ENCODE measurements at places on chromosomes 3 and 15.

- no peak for DNase-seq
These were observed 63.1 kb downstream of the CGNL1 start for GRCh38 chr15:57439128-57440027.

DNA sequence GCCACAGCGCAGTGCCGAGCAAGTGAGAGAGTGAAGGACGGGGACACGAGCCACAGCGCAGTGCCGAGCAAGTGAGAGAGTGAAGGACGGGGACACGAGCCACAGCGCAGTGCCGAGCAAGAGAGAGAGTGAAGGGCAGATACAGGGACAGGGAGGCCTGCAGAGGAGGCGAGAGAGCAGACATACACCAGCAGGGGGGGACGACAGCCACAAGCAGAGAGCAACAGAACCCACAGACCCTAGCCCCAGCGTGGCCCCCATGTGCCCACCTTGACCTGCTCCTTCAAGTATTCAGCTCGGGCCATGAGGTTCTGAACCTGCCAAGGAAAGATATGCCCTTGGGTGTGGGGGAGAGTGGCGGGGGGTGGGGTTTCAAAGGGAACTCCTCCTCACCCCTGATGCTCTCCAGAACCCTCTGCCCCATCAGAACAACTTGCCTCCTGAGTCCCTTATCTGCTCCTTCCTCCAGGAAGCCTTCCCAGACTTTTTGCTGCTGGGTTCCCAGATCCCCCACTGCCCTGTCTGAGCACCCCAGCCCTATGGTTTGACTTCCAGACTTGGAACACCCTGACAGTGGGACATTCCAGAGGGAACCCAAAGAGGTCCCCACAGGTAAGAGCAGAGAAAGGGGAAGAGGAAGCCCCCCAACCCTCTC is 5.3 kb downstream of the ULK3 start:
- no peak for DNase-seq

DNA sequence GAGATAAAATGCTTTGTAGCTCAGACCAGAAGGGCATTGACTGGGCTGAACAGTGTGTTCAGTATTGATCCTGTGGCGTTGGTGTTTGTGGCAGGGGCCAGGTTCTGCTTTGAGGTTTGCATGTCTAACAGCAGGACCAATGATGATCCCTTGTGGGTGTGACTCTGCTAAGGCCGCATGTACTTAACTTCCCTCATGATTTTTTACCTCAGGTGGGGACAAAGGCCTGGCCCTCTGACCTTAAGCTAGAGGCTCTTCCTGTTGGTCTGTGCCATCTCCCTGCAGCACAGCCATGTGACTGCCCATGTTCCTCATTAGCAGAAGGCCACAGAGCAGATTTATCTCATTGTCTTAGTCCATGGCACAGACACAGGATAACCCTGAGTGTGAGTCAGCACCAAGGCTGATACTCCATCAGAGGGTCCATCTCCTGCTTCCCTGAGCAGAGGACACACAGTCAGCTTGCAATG is 34.3 kb upstream of the BSN start:
- DNase-seq, result no peak

DNA sequence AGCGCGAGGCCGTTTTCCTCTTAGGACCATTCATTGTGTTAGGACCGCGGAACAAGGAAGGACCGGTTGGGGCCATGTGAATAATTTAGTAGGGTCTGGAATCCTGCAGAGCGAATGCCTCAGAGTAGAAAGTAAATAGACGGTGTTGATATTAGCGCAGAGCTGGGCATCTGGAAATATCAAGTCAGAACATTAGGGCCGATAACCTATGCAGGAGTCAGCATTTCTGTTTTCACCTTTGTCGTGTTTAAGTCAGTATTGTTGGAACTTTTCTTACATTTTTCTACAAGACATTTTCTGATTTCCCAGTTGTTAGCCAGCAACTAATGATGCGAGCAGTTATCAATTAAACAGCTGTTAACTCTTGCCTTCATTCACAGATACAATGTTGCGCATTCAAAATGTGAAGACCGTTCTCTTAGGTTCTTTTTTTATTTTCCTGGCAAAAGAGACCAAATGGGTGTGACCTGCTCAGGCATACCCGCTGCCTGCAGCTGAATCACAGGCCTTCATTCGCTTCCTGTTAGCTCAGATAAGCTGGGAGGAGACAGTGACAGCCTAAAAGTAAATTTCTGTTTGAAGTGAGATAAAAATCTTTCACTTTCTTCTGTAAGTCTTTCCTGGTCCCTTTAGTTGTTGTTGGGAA is 966 bp upstream of the PKM start:
- DNase-seq, result peak; percentile 93

- DNase-seq, result no peak
These were observed 130.3 kb downstream of the NUP210 start for GRCh38 chr3:13289771-13290285.

- DNase-seq, result peak; percentile 95
These were observed 263.6 kb upstream of the HES1 start for GRCh38 chr3:193872265-193872753.

DNA sequence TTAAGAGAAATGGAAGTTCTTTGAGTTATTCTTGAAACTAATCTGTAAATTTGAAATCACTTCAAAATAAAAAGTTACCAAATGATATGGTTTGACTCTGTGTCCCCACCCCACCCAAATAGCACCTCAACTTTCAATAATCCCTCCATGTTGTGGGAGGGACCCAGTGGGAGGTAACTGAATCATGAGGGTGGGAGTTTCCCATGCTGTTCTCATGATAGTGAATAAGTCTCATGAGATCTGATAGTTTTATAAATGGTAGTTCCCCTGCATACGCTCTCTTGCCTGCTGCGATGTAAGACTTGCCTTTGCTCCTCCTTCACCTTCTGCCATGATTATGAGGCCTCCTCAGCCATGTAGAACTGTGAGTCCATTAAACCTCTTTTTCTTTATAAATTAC is 690.7 kb upstream of the ZNF385D start:
- DNase-seq, result no peak

- DNase-seq, result no peak
These were observed 8.9 kb upstream of the DUSP7 start for GRCh38 chr3:52065264-52065756.

- DNase-seq, result no peak
These were observed 234.9 kb downstream of the CACNA2D3 start for GRCh38 chr3:54357301-54357700.

GRCh38 chr3:158644345-158644908 is at the start of gene GFM1:
Gene GFM1 (plus strand): TSS chr3:158644527. CDS start chr3:158644635, 108 bp downstream.
- peak; percentile 97 for DNase-seq

GRCh38 chr3:125003369-125003853 is 52.4 kb downstream of the HEG1 start:
- DNase-seq, result peak; percentile 80

GRCh38 chr15:77461486-77461885 is 40.8 kb downstream of the HMG20A start:
- no peak for DNase-seq

- no peak for DNase-seq
These were observed 213.7 kb downstream of the DIPK2A start for GRCh38 chr3:144185276-144185675.

- no peak for DNase-seq
These were observed 61.5 kb downstream of the SLCO2A1 start for GRCh38 chr3:133967992-133968892.

GRCh38 chr3:72440491-72440890 is 407.8 kb downstream of the SHQ1 start:
- DNase-seq, result no peak

- peak; percentile 70 for DNase-seq
These were observed 78.6 kb downstream of the MAGI1 start for GRCh38 chr3:65960087-65960486.

DNA sequence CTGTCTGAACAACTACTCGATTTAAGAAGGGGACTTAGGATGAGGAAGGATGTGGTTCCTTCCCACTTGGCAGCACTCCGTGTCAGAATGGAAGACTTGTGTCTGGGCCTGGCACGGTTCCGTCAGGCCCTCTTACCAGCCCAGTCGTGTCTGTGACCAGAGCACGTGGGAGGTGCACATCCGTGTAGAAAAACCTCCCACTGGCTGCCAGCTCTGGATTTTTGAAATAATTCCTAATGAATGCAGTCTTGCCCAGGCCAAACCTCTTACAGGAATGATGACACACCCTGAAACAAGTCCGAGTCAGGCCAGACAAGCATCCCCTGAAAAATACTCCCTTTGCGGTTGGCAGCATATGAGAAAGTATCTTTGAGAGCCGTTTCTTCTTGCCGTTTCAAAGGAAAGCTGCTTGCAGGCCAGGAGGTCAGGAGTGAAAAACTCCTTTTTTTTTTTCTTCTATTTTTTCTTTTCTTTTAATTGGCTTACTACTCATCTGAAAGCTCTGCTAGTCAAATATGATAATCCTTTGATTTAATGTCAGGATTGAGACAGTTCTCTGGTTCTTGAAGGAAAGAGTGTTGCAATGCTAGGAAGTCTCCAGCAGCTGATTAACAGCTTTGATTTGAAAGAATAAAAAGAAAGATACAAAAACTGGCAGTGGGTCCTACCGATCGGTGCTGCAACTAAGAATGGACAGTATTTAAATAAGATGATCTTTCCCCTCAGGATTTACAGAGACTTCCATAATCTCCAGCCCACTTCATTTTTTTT is 19.8 kb downstream of the IL1RAP start:
- peak; percentile 94 for DNase-seq

- peak; percentile 84 for DNase-seq
These were observed 244.1 kb upstream of the STT3B start for GRCh38 chr3:31288641-31289100.

- DNase-seq, result peak; percentile 25
These were observed 892 bp downstream of the NMD3 start for GRCh38 chr3:161221806-161222600.
